Natural killer cell treated with Interleukin-12 subunit alpha and Interleukin-12 subunit beta and Interleukin-15 and Interleukin-18, amount 100 ng/mL, for 72 hours (primary cell): ENCODE measurements at places on chromosomes 12 and 14.

DNA sequence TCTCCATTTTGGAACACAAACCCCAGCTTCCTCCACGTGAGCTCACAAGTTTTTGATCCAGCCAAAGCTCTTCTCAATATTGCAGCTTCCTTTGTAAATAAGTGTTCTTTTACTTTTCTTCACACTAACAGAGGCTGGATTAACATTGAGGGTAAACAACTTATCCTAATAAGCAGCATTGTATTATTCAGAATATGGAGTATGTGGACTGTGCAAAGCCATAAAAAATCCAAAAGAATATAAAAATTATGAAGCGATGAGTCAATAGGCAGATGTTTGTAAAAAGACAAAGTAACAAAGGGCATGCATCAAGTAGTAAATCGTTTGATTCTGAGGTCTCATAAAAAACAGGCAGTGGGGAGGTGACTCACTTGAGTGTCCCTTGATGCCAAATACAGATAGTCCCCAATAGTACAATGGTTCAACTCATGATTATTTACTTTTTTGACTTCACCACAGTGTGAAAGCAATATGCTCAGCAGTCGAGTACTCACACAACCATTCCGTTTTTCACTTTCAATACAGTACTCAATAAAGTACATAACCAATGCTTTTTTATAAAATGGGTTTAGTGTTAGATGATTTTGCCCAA is 23.1 kb upstream of the KCNK10 start:
- DNase-seq = no peak

- DNase-seq = no peak
These were observed 34.5 kb downstream of the VDR start for GRCh38 chr12:47870175-47870781.

- no peak for DNase-seq
These were observed 40.0 kb upstream of the RHOJ start for GRCh38 chr14:63164108-63164683.

DNA sequence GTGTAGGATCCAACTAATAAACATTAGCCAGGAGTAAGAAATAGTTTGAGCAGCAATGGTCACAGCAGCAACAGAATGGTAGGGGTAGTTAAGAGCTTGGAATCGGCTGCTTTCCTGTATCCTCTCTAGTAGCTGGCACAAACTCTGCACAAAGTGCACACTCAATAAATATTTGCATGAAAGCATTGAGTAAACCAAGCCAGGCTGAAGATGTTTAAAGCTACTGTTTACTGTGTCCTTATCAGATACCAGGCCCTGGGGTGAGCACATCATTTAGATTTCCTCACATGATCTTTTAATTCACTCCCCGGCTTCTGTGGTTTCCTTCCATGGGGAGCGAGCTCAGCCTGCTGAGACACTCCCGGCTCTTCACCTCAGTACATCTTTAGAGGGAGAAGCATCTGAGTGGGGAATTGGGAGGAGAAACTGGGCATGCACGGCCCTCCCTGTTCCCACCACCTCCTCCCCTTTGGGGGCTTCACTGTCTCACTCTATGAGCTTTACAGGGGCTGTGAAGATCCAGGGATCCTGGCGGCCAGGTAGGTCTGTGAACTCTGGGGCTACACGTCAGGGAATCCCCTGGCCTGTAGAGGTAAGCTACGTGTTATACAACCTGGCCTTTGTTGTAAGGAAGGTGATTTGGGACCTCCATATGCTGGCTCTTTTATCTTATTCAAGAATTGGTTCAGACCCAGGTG is 107.2 kb upstream of the VASH1 start:
- no peak for DNase-seq

- no peak for DNase-seq
These were observed 206.4 kb downstream of the ERC1 start for GRCh38 chr12:1197264-1198018.

- peak; percentile 10 for DNase-seq
These were observed 6.5 kb downstream of the KMT2D start for GRCh38 chr12:49054096-49054495.

GRCh38 chr12:119911182-119911581 is 34.1 kb upstream of the CIT start:
- no peak for DNase-seq

DNA sequence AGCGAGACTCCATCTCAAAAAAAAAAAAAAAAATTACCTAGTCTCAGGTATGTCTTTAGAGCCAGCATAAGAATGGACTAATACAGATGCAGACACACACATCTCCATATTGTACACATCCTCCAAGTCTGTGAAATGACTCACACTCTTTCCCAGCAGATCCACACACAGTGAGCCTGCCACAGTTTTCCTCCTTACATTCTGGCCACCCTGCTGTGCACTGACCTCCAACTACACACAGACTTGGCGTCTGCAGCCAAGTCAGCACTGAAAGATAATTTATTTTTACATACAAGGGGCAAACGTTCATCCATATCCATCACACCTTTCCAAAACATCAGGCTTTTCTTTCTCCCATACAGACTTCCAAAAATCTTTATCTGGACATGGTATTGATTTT is 115.9 kb downstream of the SLC25A21 start:
- DNase-seq = no peak

DNA sequence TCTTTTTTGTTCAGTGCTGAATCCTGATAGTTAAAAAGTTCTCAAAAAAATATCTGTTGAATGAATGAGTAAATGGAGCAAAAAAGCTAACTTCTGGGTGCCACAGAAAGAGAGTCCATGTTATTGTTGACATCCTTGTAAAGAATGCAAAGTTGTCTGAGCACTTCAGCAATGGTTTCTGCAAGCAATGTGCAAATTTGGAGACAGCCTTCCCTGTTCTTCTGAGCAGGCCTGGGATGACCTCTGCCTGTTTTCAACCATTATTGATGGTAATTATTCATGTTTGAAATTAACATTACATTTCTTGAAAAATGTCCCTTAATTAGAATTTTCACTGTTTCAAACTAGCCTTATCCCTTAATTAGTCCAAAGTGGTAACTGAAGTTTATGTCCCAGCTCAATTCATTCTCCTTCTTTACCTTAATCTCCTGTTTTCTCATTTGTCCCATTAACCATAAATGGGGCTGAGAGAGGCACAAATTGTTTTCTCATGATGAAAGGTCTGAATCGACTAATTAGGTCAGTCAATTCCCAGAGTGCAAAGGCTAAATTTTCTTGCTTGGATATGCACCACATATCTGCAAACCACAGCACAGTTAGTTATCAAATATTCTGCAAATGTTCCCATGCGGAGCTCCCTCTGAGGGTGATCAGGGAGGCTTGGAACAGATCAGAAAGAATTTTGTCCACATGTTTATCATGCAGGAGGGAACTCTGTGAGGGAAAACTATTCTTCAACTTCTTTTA is 139.4 kb upstream of the KRR1 start:
- no peak for DNase-seq

GRCh38 chr12:113091506-113091905 is 35.0 kb downstream of the DTX1 start:
- no peak for DNase-seq

GRCh38 chr12:92094751-92095161 is 50.9 kb downstream of the BTG1 start:
- DNase-seq = no peak

- DNase-seq = no peak
These were observed 334.7 kb downstream of the BMP4 start for GRCh38 chr14:53621921-53622320.

GRCh38 chr12:47841501-47841900 is 21.8 kb upstream of the HDAC7 start:
- no peak for DNase-seq

DNA sequence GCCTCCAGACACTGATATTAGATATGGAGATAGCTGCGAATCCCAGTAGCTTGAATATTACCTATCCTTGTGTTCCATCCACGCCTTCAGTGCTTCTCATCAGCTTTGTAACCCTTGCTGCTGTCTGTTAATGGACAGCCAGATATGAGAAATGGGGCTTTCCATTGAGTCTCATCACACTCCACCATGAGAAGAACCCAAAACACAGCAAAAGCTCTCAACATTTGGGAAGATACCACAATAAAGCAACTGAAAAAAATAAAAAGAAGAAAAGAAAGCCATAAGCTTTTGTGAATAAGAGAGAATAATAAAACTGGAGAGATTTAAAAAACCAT is 225.4 kb downstream of the GALC start:
- DNase-seq = no peak

GRCh38 chr12:5488626-5488955 is 56.7 kb downstream of the NTF3 start:
- no peak for DNase-seq

GRCh38 chr12:71455028-71455737 is 15.6 kb downstream of the LGR5 start:
- DNase-seq = no peak

GRCh38 chr14:51750542-51750941 is 98.8 kb downstream of the FRMD6 start:
- no peak for DNase-seq

DNA sequence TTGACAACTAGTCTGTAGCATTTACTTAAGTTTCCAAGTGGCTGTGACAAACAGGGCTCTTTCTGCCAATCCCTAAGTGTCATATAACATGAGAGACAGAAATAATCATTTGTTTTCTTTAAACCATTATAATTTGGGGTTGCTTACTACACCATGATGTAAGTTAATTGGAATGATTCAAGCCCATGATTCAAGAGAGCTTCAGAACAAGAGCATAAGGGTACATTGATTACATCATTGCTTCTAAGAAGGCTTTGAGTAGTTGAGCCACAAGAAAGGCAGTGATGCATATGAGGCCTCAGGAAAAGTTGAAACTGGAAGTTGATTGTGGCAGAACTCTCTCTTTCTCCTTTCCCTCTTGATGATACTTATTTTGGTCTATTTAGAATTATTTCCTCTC is 444.0 kb downstream of the CCER1 start:
- DNase-seq = no peak

DNA sequence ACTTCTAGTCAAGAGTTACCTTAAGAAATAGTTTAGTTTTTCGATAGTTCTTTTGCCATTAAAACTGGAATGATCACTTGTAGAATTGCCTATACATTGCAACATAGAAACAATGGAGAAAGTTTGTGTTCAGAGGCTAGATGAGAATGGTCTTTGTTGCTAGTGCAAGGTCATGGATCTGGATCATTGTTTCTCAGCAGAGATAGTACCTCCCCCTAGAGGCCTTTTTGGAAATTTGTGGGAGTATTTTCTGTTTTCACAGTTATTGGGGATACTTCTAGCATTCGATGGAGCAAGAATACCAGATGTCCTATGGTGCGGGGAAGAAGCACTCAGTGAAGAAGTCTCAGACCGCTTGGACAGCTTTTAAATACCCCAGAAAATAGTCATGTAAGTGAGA is 138.8 kb upstream of the HMGA2 start:
- no peak for DNase-seq

- DNase-seq = no peak
These were observed 220.0 kb upstream of the GRIP1 start for GRCh38 chr12:66898700-66899469.

- DNase-seq = no peak
These were observed 43.2 kb downstream of the CCDC88C start for GRCh38 chr14:91374287-91374878.

DNA sequence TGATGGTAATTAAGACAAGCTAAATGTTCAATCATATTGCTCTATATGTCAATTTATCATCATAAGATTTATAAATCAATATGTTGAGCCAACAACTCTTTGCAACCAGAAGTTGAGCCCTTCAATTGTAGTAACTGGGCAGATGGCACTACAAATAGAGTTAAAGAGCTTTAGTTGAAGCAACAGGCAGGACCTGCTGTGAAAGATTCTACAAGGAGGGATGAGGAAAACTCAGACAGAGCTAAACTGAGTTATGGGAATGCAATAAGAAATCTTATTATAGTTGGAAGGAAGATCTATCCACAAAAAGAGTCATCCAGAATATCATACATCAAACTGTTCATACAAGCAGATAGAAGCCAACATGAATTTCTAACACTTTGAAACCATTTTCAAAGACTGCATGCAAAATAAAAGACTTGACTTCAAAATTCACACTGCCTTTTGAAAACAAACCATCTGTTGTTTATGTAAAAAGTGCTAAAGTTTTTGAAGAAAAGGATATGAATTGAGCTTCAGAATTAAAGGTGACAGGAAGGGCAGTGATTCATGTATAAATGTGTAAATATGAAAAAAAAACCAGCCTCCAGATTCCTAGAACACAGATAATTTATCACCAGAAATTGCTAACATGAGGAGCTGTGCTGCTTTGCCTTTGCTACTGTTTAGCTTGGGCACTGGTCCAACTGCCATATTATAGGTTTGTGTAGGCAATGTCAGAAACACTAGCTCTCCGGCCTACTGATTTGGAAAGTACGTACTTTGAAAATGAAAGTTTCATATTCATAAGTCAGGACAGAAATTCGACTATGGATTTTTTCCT is 133.2 kb downstream of the SLC35F4 start:
- no peak for DNase-seq

GRCh38 chr12:106021516-106021915 is 117.2 kb downstream of the NUAK1 start:
- no peak for DNase-seq

GRCh38 chr12:88624911-88625310 is 44.6 kb upstream of the KITLG start:
- DNase-seq = no peak

GRCh38 chr12:115121053-115121452 is 437.1 kb upstream of the TBX3 start:
- no peak for DNase-seq

GRCh38 chr14:68968051-68968450 is 11.1 kb downstream of the ACTN1 start:
- no peak for DNase-seq

GRCh38 chr14:75015496-75015895 is 12.8 kb downstream of the EIF2B2 start:
- no peak for DNase-seq

- DNase-seq = no peak
These were observed 35.9 kb upstream of the WSCD2 start for GRCh38 chr12:108093209-108093608.

DNA sequence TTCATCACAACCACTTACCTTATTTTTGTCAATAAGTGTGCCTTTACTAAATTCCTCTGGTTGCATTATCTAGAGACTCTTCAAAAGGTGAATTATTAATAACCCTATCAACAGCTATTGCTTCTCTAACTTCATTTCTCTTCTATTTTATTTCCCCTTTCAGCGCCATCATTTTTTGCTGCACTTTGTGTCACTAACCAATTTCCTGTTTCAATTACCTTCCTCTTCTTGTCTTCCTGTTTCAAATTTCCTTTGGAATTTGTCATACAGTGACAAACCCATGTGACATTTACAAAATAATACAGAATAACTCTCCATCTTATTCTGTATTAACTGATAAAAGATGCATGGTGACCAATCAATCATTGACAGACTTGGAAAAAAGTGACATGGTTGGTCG is 12.2 kb upstream of the CLEC2A start:
- no peak for DNase-seq

DNA sequence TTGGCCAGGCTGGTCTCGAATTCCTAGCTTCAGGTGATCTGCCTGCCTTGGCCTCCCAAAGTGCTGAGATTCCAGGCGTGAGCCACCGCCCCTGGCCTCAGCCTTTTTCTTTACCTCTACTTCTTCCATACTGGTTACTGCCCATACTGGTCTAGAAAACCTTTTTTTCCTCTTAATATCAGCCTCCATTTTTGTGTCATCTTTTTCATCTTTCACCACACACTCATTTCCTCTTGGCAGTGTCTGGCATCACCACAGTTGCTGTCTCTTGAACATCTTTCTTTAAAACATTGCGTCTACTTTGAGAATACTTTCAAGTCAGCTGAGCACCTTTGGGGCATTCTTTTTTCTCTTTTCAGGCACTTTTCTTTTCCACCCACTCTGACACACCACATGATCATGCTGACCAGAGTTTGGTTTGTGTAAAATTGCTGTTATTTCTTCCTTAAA is 32.7 kb downstream of the DDX47 start:
- no peak for DNase-seq
